ENCODE measurements at places on chromosomes 1 and 21. TPM values are rescaled to one million over a fixed set of nuclear protein-coding genes. Genes with fewer than 3 reads are reported as not detected.

EXO1 gene
- total RNA-seq, result 26.3 TPM

DNA sequence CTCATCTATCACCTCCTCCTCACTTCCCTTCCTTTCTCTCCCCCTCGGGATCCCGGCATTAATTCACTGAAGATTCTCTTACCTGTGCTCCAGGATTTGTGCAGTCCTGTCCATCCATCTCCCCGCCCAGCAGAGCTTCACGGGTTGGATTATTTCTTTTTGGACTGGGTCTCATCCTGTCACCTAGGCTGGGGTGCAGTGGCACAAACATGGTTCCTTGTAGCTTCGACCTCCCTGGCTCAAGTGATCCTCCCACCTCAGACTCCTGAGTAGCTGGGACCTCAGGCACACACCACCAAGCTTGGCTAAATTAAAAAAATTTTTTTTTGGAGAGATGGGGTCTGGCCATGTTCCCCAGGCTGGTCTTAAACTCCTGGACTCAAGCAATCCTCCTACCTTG lies 12.3 kb upstream of the CSF3R start:
- no peak for DNase-seq
- no peaks in the 10 kb centered on the region for H3K4me1 ChIP-seq
- no peak overlapping the region for H3K27ac ChIP-seq
- H3K27me3 ChIP-seq, result peaks cover 5% of the 10 kb centered on the region

- H3K36me3 ChIP-seq, result no peaks in the 10 kb centered on the region
- no peak overlapping the region for H3K4me3 ChIP-seq
- H3K27me3 ChIP-seq, result no peaks in the 10 kb centered on the region
- no peak for DNase-seq
- no peaks in the 10 kb centered on the region for H3K4me1 ChIP-seq
Observed at GRCh38 chr1:168783458-168784210, 54.6 kb upstream of the DPT start.

BMP8B gene
- 3.7 TPM for total RNA-seq
